ENCODE measurements at places on chromosomes 16 and 17.
A peak's percentile ranks its signal among the peaks of the same experiment; 100 is the strongest.

- DNase-seq, result no peak
These were observed 517.0 kb downstream of the CDH13 start for GRCh38 chr16:83143788-83144187.

GRCh38 chr17:74715144-74715543, 2.4 kb upstream of the CD300LF start:
- DNase-seq, result peak; percentile 34

GRCh38 chr16:11614587-11615175, 28.0 kb upstream of the LITAF start:
- DNase-seq, result no peak

DNA sequence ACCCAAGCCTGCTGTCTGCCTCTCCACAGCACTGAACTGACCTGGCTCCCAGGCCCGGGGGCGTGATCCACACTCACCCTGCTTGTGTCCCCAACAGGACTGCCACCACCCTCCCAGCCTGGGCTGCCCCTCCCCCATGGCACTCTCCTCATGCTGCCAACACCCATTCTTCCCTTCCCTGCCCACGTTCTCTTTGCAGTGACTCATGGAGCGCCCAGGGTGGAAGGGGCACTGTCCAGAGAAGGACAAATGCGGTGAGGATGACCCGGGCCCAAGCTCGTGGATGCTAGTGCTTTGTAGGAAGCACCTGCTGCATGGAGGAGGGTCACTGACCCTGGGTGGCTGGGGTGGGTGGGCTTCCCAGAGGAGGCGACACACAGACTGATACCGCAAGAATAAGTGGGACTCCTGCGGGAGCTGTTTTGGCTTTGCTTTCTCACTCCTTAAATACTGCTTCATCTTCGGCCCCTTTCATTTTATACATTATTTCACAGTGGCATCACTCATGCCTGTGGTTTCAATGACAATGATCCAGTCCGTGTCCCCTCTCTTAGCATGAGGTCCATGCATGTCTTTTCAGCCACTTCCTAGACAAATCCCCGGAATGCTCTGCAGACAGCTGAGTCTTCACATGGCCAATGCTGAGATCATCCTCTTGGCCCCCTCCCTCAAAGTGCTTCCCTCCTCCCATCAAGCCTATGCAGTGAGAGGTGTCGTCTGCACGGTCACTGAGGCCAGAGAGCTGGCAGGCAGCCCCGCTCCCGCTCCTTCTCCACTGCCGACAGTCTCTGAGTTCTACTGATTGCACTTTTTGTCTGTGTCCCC, 17.6 kb downstream of the CDK5R1 start:
- DNase-seq, result no peak

DNA sequence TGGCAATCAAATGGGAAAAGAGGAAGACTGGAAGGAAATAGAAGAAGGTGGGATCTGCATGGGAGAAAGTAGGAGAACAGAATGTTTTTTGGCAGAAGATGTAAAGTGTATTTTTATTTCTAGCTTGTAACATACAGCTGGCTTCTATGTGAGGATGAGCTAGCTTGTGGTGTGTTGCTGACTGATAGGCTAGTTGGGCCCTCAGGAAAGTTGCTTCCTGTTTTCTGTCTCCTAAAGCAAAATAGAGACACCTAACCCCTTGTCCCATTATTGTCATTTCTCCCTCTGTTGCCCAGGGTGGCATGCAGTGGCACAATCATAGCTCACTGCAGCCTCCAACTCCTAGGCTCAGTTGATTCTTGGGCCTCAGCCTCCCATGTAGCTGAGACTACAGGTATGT, 15.9 kb downstream of the TNRC6A start:
- DNase-seq, result peak; percentile 32

- peak; percentile 63 for DNase-seq
These were observed 114.0 kb downstream of the CMIP start for GRCh38 chr16:81558444-81559175.

DNA sequence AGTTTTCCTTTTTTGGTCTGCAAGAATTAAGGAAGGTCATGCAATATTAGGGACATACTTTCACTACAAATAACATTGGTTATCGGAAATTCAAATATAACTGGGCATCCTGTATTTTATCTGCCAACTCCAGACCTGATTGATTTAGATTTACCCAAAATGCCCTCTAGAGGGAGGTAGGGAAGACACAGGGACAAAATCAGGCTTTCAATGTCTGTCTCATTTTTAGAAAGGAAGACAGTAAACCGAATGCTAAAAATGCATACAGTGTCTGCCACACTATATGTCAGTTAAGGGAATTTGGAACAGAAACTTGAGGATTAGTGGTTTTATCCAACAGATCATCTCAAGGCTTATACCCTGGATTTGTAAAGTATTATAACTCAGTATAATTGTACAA, 161.7 kb upstream of the SOX9 start:
- no peak for DNase-seq

GRCh38 chr17:78805301-78805700, 23.2 kb upstream of the CYTH1 start:
- DNase-seq, result no peak

Measured in hematopoietic multipotent progenitor cell treated with erythropoietin and hydrocortisone succinate and interleukin-3 and kit ligand, for 8 days (in vitro differentiated cells).